ENCODE measurements at places on chromosomes 3 and 15.
A peak's percentile ranks its signal among the peaks of the same experiment; 100 is the strongest.

GRCh38 chr15:79828447-79828846, 68.4 kb downstream of the MTHFS start:
- DNase-seq, result no peak
- H3K27ac ChIP-seq, result no peak overlapping the region
- no peaks in the 10 kb centered on the region for H3K36me3 ChIP-seq

- H3K4me3 ChIP-seq, result no peak overlapping the region
- H3K36me3 ChIP-seq, result no peaks in the 10 kb centered on the region
- DNase-seq, result no peak
Observed at GRCh38 chr3:43659250-43659880, 31.4 kb upstream of the ABHD5 start.

DNA sequence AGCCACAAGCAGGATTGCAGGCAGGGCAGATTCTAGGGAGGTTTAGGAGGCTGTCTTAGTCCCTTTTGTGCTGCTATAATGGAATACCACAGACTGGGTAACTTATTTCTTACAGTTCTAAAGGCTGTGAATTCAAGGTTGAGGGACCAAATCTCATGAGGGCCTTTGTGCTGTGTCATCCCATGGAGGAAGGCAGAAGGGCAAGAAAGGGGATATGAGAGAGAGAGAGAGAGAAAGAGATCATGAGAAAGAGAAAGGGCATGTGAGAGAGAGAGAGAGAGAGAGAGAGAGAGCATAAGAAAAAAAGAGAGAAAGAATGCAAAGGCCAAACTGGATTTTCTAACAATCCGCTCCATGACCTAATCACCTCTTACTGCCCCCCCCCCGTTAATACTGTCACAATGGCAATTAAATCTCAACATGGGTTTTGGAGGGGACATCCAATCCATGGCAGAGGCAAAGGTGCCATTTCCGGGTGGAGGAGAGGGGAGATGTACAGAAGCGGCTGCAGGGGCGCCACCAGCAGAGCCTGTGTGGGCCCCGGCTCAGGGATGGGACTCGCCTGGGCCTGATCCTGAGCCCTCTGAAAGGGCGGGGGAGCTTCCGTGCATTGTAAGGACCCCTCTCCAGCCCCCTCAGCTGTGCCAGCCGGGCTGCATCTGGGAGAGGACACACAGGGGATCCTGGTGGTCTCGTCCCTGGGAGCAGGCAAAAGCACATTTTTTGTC, 20.5 kb downstream of the MRPS11 start:
- peaks cover 12% of the 10 kb centered on the region for H3K4me1 ChIP-seq
- no peak overlapping the region for H3K27ac ChIP-seq
- no peaks in the 10 kb centered on the region for H3K27me3 ChIP-seq
- no peak overlapping the region for H3K4me3 ChIP-seq
- DNase-seq, result peak; percentile 32

GRCh38 chr15:84859144-84859543, 25.3 kb upstream of the SLC28A1 start:
- no peaks in the 10 kb centered on the region for H3K27me3 ChIP-seq
- no peak overlapping the region for H3K27ac ChIP-seq
- peak; percentile 77 for DNase-seq
- peaks cover 56% of the 10 kb centered on the region for H3K36me3 ChIP-seq

DNA sequence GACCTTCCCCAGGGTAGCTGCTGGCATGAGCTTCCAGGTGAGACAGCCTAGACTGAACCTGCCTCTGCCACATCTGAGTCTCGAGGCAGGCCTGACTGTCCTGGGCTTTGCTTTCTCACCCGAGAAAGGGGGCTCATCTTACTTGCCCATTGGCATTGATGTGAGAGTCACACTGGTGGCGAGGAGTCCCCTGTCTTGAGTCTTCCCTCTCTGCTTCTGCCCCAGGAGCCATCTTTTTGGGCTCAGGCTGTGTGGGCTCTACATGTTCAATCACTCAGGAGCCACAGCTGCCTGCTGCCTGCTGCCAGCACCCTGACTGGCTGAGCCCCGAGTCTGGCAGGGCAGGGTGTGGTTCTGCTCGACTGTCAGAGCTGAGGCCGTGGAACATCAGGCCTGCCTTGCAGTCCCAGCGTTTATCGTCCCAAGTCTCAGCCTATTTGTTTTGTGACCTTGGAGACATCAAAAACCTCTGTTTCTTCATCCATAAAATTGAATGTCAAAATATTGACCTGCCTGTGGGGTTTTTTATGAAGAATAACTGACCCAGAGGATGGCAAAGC, 132.5 kb downstream of the DNAJB8 start:
- DNase-seq, result no peak
- no peak overlapping the region for H3K27ac ChIP-seq
- no peaks in the 10 kb centered on the region for H3K27me3 ChIP-seq
- no peak overlapping the region for H3K4me3 ChIP-seq

GRCh38 chr15:39747326-39747725, 35.3 kb downstream of the FSIP1 start:
- DNase-seq, result no peak
- H3K27ac ChIP-seq, result no peak overlapping the region
- no peak overlapping the region for H3K4me3 ChIP-seq

DNA sequence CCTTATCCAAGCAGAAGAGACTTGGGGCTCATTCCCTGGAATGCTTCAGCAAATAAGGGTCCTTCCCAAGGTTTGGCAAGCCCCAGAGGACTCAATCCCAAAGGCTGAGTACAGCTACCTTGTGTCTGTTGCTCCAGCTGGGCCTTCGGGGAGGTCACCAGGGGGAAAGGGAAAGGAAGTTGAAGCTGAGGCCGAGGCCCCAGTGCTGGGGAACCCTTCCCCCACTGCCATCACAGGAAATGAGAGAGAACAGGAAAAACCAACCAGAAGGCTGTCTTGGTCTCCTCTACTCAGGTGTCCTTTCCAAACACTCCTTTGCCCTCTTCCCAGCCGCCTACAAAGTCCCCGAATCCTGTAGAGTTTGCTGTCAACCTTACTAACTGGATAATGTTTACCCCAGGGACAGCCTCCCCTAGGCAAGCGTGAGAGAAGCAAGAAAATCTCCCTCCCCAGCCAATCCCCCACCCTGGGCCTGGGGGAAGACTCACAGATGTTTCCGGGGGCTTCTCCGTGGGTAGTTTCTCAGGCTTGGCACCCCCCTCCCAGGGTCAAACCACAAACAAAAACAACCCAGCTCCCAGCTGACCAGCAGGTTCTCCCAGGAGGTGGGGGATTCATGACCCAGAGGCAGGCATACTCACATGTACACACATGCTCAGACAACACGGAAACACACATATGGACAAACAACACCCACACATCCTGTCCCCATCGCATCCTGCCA, 5.5 kb downstream of the CSRNP1 start:
- peak overlapping the region; percentile 98 for H3K27ac ChIP-seq
- no peaks in the 10 kb centered on the region for H3K27me3 ChIP-seq
- no peak overlapping the region for H3K4me3 ChIP-seq
- H3K4me1 ChIP-seq, result peaks cover 47% of the 10 kb centered on the region

DNA sequence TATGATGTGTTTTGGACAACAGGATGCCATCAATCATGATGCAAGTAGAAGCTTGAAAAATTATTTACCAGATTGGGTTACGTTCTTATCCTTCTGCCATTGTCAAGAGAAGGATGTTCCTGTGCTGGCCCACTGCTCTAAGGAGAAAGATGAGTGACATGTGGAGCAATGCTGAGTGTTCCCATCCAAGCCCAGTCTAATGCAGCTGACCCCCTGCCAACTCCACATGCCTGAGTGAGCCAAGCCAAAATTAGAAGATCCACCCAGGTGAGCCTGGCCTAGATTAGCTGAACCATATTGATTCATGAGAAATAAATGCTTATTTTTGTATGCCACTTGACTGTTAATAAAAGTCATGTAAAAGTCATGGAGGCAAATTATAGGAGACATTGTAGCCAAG, 446.5 kb downstream of the CNTN3 start:
- H3K36me3 ChIP-seq, result no peaks in the 10 kb centered on the region
- H3K27ac ChIP-seq, result no peak overlapping the region
- H3K27me3 ChIP-seq, result no peaks in the 10 kb centered on the region
- no peak overlapping the region for H3K4me3 ChIP-seq
- H3K4me1 ChIP-seq, result no peaks in the 10 kb centered on the region

DNA sequence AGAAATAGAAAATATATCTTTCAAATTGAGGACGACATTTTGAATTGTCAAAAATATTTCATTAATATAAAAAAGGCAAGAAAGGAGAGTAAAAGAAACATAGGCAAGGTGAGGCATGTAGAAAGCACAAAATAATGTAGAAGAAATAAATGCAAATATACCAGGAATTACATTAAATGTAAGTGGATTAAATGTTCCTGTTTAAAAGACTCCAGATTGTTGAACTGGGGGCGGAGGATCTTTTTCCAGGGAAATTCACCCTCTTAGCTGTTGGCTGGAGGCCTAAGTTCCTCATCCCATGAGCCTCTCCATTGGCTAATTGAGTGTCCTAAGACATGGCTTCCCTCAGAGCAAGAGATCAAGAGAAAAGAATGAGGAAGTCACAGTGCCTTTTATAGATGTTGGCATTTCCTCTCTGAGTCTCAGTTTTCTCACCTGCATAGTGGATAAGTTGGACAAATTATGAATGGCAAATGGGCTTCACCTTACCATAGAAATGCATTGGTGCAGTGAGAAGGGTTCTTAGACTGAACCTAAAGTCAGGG, 147.4 kb upstream of the SMAD3 start:
- no peaks in the 10 kb centered on the region for H3K36me3 ChIP-seq
- no peaks in the 10 kb centered on the region for H3K27me3 ChIP-seq
- no peak for DNase-seq

DNA sequence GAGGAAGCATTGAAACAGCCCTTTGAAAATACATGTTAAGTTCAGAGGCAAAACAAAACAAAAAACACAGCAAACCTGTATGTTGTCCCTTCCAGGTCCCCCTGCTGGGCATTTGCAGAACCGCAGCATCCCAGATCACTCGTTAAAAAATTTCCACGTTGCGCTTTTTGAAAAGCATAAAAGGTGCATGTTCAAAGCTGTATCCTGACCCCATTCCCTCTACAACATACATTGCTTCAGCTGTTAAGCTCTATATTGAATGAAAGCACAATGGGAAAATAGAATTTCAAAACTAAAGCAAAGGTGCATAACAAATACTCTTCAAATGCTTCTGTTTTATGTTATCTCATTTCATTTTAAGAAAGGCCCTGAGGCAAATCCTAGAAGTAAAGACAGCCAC, 328.3 kb downstream of the THSD4 start:
- no peak overlapping the region for H3K27ac ChIP-seq

- DNase-seq, result no peak
- H3K4me1 ChIP-seq, result peaks cover 16% of the 10 kb centered on the region
- H3K36me3 ChIP-seq, result no peaks in the 10 kb centered on the region
- H3K4me3 ChIP-seq, result peak within 1 kb of the TSS; percentile 66
Observed at GRCh38 chr15:77632534-77633133, at the start of gene LINGO1. TSS of gene LINGO1 (minus strand) at chr15:77632912. CDS start at chr15:77632315, 597 bp downstream.

- no peaks in the 10 kb centered on the region for H3K27me3 ChIP-seq
- H3K4me3 ChIP-seq, result no peak overlapping the region
Observed at GRCh38 chr3:65967451-65967850, 71.3 kb downstream of the MAGI1 start.
